ENCODE measurements at places on chromosomes 12 and 14.

GRCh38 chr14:57302883-57303282, 34.1 kb downstream of the AP5M1 start:
- no peak for DNase-seq

DNA sequence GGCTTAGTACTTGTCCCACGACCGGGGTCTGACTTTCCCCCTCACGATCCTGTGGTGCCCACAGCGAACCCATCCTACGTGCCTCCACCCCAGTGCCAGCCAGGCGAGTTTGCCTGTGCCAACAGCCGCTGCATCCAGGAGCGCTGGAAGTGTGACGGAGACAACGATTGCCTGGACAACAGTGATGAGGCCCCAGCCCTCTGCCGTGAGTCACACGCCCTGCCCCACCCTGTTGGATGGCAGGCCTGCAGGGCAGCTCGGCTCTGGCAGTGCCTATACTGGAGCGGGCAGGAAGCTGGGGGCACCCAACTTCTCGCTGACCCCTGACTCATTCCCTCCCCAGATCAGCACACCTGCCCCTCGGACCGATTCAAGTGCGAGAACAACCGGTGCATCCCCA, 18.3 kb upstream of the LRP1-AS start:
- DNase-seq: no peak

DNA sequence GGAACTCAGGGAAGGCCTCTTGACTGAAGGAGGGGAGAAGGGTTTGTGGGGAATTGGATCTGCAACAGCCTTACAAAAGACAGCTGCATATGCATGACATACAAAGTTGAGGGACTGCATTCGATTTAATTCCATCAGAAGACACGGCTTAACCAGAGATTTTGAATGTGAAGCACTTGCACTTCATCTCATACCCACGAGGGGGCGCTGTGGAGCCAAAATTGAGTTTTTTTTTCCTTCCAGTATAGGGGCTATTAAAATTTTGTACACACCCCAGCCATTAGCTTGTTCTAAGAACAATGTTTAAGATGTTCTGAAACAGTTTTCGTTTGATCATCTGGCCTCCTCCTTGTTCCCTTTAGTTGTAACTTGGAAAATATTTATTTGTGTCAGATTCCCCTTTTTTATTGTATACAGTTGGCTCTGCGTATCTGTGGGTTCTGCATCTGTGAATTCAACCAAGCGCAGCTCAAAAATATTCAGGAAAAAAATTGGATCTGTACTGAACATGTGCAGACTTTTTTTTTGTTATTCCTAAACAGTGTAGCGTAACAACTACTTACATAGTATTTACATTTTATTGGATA, 1.6 kb downstream of the SUDS3 start:
- DNase-seq: peak; percentile 65

GRCh38 chr14:64715146-64715627, 11.0 kb downstream of the PLEKHG3 start:
- no peak for DNase-seq

DNA sequence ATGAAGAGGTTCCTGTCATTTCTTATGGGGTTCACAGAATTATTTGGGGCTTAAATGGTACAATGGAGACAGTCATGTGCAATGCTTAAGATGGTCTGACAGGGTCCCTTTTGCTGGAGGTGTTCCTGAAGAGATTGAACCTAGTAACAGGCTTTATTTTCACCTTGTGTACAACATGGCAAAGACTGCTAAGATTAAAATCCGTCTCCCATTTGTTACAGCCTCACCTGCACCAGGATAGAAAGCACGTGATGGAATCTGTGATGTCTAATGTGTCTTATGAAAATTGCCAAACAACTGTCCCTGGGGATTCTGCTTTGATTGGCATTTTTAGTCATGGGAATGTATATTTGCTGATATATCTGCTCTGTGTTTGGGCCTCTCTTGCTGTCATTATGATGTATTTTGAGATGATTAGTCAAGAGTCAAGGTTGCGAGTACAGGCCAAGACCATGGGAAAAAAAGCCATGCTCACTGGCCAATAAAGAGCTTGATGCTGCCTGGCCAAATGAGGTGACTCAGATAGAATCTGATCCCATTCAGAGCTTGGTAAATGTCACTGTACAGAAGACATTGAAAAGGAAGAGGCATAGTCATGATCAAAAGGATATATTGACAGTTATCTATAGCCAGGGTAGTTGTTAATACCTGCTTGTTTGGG, 96.1 kb downstream of the FLRT2 start:
- DNase-seq: no peak

- DNase-seq: no peak
These were observed 235.2 kb downstream of the ZFP36L1 start for GRCh38 chr14:68557648-68558047.

GRCh38 chr12:131101006-131101405, 147.3 kb downstream of the ADGRD1 start:
- DNase-seq: no peak

DNA sequence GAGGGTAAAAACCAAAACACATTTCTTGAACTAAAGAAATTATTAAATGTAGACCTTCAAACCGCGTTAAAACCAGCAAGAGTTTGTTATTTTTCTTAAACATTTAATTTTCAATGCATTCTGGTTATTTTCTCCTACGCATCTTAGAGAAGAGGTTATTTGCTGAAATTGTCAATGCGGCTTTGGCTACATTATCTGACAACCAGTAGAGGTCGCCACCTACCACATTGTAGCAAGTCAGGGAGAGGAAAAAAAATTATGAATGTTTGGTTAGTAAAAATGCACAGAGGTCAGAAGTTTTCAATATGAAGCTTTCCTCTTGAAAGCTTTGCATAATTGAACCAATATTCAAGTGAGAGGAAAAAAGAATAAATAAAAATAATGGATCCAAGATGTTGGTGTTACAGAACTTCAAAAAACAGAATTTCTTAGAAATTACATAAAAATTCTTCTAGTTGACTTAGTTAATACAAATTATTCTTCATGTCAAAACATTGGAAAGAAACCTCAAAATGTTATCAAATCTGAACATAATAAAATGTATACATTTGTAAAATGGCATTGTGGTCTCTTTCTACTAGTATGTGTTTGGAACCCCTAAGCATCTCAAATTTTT, 159.4 kb upstream of the TMTC2 start:
- no peak for DNase-seq

DNA sequence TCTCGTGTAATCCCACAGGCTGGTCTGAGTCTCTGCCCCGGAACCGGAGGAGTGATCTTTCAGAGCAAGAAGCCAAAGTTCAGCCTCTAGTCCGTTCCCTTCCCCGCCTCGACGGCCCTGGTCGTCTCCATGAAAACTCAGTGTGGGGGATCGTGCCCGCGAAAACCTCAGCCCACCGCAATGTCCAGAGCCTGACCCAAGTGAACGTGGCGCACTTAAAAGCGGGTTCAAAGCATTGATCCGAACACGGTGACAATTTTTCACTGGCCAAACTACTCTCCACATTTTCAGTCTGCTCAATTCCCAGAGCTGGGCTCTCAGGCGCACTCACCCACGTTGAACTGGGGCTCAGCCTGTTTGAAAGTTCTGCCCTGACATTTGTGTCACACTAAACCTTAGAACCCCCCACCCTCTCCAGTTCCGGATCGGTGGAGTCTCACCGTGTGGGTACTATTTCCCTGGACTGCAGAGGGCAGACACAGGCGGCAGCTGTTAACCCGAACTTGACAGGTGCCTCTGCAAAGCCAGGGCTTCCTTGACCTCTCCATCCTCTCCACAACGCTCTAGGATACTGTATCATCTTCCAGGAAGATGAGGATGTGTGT, 886 bp upstream of the PRICKLE1 start:
- DNase-seq: no peak

DNA sequence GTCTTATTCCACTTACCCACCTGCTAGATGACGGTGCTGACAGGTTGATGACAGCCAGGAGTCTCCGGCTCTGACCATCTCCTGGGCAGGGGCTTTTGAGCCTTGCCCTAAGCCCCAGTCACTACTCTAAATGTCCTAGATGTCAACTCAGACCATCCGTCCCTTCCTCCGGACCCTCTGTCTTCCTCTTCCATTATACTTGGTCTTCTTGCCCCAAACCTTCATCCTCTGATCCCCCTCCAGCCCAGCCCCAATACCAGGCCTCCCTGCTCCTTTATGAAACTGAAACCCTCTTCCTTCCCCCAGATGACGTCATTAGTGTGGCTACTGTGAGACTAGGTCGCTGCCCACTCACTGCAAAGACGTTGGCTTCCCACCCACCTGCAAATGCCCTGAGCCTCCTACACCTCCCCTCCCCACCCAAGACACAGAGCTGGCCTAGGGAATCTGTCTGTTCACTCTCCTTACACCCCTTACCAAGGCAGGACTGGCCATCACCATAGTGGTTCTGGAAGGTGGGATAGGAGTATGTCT, 10.1 kb downstream of the KRT71 start:
- no peak for DNase-seq

- no peak for DNase-seq
These were observed 309.1 kb upstream of the FKBP4 start for GRCh38 chr12:2485681-2486080.

GRCh38 chr12:79012636-79013035, 148.1 kb downstream of the SYT1 start:
- DNase-seq: no peak

DNA sequence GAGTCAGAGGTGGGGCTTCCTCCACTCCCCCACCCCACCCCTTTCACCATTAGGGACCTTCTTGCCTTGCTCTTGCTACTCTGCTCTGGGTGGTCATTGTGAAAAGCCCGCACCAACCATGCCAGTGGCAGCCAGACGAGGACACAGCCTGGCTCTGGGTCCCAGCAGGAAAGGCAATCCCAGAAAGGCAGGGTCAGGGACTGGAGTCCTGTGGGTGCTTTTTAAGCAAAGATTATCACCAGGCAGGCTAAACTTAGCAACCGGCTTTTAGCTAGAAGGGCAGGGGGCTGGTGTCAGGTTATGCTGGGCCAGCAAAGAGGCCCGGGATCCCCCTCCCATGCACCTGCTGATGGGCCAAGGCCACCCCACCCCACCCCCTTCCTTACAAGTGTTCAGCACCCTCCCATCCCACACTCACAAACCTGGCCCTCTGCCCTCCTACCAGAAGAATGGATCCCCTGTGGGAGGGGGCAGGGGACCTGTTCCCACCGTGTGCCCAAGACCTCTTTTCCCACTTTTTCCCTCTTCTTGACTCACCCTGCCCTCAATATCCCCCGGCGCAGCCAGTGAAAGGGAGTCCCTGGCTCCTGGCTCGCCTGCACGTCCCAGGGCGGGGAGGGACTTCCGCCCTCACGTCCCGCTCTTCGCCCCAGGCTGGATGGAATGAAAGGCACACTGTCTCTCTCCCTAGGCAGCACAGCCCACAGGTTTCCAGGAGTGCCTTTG, 1.2 kb upstream of the GAPDH start:
- no peak for DNase-seq

All from stimulated activated CD4-positive, alpha-beta T cell treated with anti-CD3 and anti-CD28 coated beads, Interleukin-15, amount 100 ng/mL, for 1 hour (primary cell).